ENCODE measurements at places on chromosomes 11 and 22. TPM values are rescaled to one million over a fixed set of nuclear protein-coding genes. Genes with fewer than 3 reads are reported as not detected.

The IRAG1 gene
- 16.3 TPM for polyA plus RNA-seq

The PHF21B gene
- 2.4 TPM for polyA plus RNA-seq

The NEU3 gene
- 5.6 TPM for polyA plus RNA-seq

The PITPNB gene
- 77.2 TPM for polyA plus RNA-seq

DNA sequence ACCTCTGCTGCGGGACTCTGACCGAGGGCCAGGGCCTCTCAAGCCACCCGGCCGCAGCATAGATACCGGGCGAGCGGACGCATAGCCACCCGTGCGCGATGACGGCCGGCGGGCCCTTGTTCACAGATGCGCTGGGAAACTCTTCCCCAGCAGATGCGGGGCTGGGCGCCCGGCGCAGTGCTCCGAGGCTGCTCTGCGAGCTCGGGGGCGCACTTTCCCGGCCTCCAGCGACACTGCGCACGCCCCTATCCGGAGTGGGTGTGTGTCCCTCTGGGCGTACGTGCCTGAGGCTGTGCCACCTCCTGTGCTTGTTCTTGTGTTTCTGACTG is 104.7 kb upstream of the E2F8 start:
- DNase-seq = no peak

DNA sequence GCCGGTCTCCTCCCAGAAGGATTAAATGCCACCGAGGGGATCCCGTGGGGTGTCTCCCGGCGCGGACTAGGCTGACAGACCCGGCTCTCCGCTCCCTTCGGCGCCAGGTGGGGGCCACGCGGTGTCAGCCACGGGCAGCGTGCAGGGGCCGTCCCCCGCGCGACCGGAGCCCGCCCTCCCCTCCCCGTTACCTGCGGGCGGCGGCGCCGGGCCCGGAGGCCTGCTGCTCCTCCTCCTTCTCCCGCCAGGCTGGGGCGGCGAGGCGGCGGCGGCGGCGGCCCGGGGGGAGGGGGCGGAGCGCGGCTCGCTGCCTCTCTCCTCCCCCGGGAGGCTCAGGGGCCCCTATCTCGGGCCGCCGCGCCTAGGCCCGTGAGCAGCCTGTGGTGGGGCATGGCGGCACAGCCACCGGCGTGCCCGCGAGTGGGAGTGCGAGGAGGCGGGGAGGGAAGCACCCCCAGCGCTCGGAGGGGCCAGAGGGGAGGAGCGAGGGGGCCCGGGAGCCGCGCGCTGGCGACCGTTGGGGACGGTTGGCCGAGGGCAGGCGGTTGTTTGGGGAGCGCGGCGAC is 450 bp downstream of the ZBTB44 start:
- DNase-seq = peak; percentile 54

DNA sequence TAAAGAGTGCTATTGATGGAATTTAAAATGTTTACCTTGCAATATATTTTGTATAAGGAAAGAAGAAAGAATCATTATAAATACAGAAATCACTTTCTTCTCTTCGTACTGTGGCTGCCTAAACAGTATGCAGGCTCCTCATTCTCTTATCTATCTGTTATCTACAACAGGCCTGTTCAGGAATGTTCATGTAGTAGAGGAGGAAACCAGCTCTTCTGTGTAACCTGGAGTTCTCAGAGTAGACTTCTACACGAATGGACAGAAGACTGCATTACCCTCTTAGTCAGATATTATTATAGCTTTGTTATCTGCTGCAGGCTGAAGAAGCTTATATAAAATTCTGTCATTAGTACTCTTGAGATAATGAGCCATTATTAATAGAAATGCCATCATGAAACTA is 1225.9 kb upstream of the CNTN5 start:
- DNase-seq = no peak

- DNase-seq = no peak
Measured at GRCh38 chr11:66230978-66231377, 37.5 kb upstream of the RAB1B start.

DNA sequence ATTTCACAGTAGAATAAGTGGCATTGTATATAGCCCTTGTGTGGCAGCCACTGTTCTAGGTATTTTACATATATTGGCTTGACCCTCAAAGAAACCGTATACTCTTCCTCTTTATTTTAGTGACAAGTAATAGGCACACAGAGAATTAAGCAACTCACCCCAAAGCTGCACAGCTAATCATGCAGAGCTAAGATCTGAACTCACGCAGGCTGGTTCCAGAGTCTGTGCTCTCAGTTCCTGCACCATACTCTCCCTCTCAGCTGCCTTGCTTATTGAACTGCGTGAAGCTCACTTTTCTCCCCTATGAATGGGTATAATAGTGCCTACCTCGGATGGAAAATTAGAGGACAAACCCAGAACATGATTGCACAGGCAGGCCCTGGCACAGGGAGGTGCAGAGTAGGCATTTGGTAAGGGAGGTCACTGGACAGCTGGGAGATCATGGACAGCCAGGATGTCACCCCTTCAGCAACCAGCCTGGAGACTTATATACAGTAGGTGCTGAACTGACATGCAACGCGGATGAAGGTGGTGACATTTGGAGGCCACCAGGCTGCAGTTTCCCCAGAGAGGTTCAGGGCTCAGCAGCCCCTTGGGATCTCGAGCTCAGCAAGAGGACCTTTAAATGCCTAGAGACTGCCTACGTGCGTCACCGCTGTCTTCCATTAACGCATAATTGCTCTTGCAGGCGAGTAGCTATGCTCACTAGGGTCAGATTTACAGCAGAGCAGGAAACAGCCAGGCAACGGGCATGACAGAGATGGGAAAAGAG is 78.4 kb upstream of the TP53I11 start:
- DNase-seq = no peak

DNA sequence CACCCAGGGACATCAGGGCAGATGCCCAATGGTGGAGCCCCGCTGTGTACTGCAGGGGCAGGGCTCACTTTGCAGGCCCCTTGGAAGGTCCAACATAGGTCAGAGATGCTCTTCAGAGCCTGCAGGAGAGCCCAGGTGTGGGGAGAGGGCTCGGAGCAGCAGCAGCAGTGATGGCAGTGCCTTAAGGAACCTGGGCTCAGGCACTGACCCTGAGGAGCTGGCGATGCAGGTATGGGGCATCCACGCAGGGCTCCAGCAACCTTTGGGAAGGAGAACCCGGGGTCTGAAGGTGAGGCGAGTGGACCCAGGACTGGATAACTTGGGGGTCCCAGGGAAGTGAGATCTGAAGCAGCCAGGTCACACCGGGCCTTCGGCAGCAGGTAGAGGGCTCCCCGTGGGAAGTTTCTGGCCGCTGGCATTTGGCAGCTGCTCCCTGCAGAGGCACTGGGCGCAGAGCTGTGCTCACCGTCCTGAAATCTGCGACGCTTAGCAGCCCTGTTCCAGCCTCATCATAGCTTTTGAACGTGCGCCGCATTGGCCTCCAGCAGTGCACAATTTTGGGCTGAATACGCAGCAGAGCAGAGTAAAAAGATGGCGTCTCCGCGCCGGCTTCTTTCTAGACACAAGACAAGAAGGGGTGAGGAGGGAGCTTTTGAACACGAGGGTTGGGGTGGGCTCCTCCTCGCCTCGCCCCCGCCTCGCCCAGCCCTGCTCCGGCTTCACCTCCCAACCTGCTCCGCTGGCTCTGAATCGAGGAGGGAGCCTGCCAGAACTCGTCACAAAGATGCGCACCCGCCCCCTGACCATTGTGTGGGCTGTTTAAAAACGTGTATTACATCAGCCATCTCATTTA is 118.8 kb downstream of the MPPED1 start:
- DNase-seq = no peak

GRCh38 chr11:9461063-9461759 is 399 bp downstream of the ZNF143 start:
- DNase-seq = peak; percentile 90

GRCh38 chr11:86115542-86116385 is 46.9 kb upstream of the PICALM start:
- DNase-seq = no peak

DNA sequence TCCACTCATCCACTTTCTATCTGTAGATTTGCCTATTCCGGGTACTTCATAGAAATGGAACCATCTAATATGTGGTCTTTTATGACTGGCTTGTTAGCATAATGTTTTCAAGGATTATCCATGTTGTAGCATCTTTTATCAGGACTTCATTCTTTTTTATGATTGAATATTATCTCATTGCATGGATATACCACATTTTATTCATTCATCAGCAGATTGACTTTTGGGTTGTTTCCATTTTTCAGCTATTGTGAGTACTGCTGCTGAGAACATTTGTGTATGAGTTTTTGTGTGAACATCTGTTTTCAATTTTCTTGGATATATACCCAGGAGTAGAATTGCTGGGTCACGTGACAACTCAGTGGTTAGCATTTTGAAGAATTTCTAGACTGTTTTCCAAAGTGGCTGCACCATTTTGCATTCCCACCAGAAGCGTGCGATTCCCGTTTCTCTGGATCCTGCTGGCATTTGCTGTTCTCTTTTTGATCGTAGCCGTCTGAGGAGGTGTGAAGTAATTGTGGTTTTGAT is 8.9 kb downstream of the DERL3 start:
- DNase-seq = peak; percentile 3

DNA sequence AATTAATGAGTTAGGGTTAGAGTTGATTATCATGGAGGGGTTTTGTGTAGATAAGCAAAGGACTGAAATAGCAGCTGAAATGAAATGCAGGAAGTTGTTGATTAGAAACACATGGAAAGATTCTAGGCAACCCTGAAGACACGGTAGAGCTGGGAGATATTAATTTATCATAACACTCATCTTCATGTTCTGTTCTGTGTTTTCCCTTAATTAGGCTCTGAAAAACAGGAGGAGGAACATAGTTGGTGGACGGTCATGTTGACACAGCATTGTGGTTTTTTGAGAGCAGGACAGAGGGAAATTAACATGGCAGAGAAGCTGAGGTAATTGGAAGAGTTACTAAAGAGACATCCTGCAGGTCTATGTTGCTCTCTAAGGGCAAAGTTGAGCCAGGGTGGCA is 138.8 kb upstream of the UBASH3B start:
- DNase-seq = no peak

GRCh38 chr22:43133401-43133800 is 9.8 kb downstream of the MCAT start:
- DNase-seq = no peak

DNA sequence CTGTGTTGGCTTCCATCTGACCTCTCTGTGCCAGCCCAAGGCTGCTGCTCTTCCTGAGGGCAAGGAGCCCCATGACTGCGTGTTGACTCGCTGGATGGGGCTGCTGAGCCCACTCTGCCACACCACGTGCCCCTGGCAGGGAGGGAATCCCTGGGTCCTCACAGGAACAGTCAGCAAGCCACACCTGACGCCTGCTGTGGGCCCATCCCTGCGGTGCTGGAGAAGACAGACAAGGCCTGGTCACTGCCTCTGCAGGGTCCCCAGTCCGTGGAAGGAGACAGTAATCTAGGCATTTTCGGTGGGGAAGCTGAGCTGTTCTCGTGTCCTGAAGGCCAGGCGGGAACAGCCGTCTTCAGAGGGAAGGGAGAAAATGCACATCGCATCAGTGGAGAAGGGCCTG is 10.6 kb upstream of the PPP6R3 start:
- DNase-seq = peak; percentile 31

Measured in ovary (tissue), 10 donors.